ENCODE measurements at places on chromosomes 4 and X.

GRCh38 chr4:26074712-26075430, 160.9 kb downstream of the SMIM20 start:
- no peak for DNase-seq

- DNase-seq, result no peak
Measured at GRCh38 chr4:94240384-94240783, 32.7 kb downstream of the SMARCAD1 start.

DNA sequence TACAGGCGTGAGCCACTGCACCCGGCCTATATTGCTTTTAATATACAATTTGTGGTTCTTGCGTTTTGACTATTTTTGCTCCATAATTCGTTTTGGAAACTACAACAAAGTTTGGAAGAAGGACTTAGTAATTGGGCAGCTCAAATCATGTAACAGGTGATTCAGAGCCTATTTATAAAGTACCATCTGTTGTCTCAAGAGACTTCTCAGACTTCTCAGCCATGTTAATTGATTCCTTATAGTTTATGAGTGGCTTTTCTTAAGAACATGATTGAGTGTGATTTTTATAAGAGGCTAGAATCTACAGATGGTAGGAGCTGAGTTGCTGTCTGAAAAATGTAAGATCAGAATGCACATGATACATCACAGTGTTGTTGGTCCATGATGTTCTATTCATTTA, 240.2 kb downstream of the ADGRL3 start:
- DNase-seq, result no peak

GRCh38 chrX:136204571-136204970, 46.6 kb downstream of the MAP7D3 start:
- DNase-seq, result no peak

DNA sequence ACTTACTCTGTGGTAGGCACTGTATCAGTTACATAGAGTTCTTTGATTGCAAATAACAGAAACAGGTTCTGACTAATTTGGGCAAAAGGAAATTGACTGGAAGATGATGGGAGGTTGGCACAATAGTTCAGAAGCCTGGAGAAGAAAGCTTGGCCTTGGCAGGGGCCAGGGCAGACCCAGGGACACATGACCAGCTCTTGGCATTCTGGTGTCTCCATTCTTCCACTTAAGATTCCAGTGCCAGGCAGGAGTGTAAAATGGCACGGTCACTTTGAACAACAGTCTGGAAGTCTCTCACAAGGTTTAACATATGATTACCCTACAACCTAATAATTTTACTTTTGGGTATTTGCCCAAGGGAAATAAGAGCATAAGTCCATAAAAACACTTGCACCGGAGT, 175.9 kb downstream of the BCOR start:
- no peak for DNase-seq

DNA sequence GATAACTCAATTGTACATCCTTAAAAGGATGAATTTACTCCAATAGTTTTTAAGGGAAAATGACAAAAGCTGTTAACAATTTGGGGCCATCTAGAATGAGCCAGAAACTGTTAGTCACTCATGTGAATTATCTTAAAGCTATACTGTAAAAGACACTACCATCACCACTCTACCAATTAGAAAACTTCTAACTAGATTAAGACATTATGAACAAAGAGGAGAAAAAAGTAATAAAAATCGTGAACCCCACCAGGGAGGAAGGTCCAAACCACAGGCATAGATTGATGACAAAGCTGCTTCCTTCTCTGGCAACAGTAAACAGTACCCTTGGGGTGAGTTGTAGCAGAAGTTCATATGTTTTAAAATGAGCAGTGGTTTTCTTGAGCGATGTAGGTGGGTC, 106.1 kb downstream of the PDGFC start:
- DNase-seq, result no peak

- DNase-seq, result no peak
Measured at GRCh38 chr4:6781113-6781512, 1.4 kb upstream of the KIAA0232 start.

DNA sequence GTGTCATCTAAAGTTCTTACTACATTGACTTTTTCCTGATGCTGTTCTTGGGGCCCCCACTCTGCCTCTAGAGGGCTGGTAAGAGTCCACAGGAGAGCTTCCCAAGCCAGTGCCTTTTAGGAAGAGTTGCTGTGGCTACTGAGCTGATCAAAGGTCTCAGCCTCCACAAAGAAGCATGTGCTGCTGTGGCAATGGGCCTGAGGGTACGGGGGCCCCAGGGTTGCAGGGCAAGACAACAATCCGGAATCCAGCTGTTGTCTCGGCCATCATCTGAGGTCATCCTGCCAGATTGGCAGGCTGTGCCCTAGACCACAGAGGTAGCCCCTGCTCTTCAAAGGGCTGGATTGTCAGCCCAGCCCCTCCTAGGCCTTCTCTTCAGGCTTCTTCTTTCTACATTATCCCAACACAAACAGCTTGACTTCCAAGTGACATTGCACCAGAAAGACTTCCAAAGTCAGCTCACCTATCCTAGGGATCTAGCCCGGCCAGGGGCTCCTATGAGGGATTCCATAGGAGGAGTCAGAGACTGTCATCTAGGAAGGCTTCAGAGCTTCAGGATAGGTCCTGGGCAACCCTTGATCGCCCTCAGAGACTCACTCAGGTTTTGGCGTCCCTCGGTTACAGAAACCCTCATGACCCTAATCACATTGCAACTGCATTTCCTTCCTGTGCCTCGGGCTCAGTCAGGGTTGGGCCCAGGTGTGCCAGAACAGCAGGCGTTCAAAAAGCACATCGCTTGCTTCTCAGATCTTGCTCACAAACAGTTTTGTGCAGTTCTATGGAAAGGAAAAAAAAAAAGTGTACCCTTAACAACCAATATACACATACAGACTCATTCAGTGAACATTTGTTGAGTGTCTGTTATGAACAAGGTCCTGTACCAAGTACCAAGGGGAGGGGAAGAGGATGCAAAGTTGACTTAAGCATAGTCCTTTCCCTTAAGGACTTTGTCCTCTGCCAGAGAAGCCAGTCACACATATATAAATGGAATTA, 27.8 kb downstream of the SLC25A5 start:
- DNase-seq, result no peak

- DNase-seq, result no peak
Measured at GRCh38 chr4:105807496-105807895, 87.8 kb upstream of the NPNT start.

DNA sequence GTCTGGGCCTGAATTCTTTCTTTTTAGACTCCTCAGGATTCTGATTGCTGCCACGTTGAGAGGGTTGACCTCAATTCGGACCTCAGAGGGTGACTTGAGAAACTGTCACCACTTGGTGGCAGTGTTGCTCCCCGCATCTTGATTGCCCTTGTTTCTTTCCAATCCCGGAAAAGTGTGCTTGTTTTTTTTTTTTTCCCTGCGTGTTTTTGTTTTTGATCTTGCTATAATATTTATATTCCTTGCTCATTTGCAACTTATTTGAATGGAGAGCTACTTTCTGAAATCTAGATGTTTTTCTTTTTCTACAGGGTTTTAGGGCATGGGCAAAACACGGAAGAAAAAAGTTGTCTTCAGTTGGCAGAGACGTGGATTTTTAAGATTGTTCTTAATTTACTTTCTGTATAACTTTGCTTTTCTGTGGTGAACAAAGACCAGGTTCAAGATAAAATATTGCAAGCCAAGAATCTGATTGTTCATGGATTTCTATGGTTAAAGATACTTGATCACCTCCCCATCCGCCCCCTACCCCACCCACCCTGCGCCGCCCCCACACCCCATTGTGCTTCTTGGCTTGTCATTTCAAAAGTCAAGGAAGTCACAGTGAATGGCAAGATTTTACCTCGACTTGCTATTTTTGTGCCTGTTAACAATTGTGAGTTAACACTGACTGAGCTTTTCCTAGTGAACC, 102.0 kb downstream of the PTTG2 start:
- DNase-seq, result no peak

GRCh38 chr4:168177546-168178149, 85.3 kb downstream of the ANXA10 start:
- DNase-seq, result no peak

GRCh38 chr4:141467225-141467624, 169.2 kb upstream of the IL15 start:
- DNase-seq, result peak; percentile 18

DNA sequence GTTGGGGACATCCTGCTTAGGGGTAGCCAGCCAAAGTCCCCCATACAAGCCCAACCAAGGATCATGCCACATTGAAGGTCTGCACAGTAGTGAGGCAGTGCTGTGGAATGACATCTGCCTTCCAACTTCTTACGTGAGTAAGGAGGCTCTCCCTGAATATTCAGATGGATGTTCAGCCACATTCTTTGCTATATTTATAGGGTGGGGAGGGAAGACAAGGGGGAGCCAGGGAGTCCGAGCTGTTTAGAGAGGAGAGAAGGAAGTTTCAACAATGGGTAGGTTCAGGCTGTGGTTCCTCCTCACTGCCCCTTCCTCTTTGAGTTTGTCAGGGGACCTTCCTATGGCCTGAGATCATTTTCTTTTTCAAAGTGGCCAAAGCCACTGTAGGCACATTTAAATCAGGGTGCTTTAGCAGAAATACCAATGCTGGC, 29.8 kb downstream of the MSN start:
- no peak for DNase-seq

All from epithelial cell of prostate (primary cell).